GOT3 (cell line): ENCODE measurements at places on chromosomes 12 and 14.

GRCh38 chr12:93790472-93791152, 113.4 kb downstream of the CRADD start:
- DNase-seq: no peak

DNA sequence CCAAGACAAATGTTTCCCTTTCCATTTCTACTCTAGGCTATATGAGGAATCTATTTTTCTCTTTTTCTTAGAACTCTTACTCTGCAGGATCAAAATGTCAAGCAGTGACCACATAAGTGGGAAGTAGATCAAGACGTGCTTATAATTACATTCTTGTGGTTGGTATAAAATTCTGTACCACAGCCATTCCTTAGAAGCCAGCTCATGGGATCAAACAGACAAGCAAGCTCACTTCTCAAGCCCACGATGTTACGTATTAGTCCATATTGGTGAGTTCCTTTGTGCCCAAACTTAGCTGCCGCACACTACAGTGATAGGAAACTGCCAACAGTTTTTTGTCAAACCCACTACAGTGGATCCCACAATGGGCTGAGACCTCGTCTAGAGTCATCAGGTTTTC, 53.4 kb downstream of the IFNG start:
- DNase-seq: no peak

- DNase-seq: no peak
Observed at GRCh38 chr12:79643821-79644220, 46.9 kb downstream of the PAWR start.

DNA sequence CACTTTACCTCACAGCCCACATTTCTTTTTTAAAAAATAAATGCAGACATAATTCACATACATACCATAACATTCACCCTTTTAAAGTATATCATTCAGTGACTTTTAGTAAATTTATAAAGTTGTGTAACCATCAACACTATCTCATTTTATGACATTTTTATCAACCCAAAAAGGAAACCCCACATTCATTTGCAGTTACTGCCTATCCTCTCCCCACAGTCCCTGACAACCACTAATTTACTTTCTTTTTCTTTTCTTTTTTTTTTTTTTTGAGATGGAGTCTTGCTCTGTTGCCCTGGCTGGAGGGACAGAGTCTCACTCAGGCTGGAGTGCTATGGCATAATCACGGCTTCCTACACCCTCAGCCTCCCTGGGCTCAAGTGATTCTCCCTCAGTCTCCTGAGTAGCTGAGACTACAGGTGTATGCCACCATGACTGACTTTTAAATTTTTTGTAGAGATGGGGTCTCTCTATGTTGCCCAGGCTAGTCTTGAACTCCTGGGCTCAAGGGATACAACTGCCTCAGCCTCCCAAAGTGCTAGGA, 1.5 kb upstream of the EP400 start:
- DNase-seq: no peak

GRCh38 chr12:92078167-92079053, 67.2 kb downstream of the BTG1 start:
- DNase-seq: no peak

- no peak for DNase-seq
Observed at GRCh38 chr12:24232531-24232930, 283.1 kb upstream of the SOX5 start.

- no peak for DNase-seq
Observed at GRCh38 chr14:93892923-93893558, 34.1 kb upstream of the FAM181A start.

DNA sequence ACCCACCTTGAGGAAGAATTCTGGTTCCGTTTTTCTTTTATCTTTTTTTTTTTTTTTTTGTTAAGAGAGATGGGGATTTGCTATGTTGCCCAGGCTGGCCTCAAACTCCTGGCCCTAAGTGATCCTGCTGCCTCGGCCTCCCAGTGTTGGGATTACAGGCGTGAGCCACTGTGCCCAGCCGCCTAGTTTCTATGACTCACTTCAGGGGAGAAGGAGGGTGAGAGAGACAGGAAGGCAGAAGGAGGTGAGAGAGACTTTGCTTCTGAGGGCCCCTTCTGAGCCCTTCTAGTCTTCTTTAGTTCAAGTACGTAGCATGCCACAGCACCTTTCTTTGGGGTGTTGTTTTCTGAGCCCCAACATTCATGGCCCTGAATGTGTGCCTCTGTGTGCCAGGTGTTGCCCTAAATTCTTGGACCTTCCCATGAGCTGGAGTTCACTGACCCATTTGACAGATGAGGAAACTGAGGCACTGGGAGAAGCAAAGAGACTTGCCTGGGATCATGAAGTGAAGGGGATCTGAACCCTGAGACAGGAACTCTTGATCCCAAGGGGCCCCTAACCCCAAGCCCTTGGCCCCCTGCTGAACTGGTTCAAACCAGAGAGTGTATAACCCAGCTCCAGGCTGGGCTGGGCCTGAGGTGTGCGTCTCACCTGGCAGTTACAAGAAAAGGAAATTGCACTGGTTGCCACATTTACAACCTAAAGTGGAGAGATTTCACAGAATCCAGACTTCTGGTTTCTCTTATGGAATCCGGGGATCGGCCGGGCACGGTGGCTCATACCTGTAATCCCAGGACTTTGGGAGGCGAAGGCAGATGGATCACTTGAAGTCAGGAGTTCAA, 20.8 kb downstream of the SH2B3 start:
- DNase-seq: no peak
